Muscle of leg (tissue), 16 donors: ENCODE measurements at places on chromosomes 13 and 19.
A peak's percentile ranks its signal among the peaks of the same experiment; 100 is the strongest.

DNA sequence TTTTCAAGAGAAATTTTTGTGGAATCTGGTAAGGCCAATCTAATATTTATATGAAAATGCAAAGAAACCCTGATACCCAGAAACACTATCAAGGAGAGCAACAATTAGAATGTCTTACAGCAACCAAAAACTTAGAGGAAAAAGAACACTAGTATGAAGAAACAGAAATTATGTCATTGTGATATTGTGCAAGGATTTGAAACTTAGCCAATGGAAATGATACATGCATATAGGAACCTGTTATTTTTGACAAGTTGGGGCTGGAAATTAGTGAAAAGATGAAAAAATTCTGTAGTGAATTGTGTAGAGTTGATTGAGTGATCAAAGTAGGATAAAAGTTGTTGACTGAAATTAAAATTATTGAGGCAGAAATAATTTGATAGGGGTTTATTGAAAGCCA lies 792.6 kb upstream of the SLITRK6 start:
- no peak overlapping the region for H3K27ac ChIP-seq
- H3K4me1 ChIP-seq: no peaks in the 10 kb centered on the region
- H3K36me3 ChIP-seq: no peaks in the 10 kb centered on the region
- no peak for DNase-seq

GRCh38 chr13:91144054-91144453 lies 203.4 kb upstream of the MIR17HG start:
- H3K27me3 ChIP-seq: no peaks in the 10 kb centered on the region
- peak; percentile 77 for DNase-seq
- H3K4me3 ChIP-seq: no peak overlapping the region
- H3K36me3 ChIP-seq: no peaks in the 10 kb centered on the region

GRCh38 chr19:4013886-4014540 lies 6.5 kb downstream of the PIAS4 start:
- H3K4me3 ChIP-seq: no peak overlapping the region
- H3K36me3 ChIP-seq: peaks cover 61% of the 10 kb centered on the region
- DNase-seq: no peak
- peaks cover 66% of the 10 kb centered on the region for H3K4me1 ChIP-seq
- no peak overlapping the region for H3K27ac ChIP-seq
- H3K27me3 ChIP-seq: no peaks in the 10 kb centered on the region

GRCh38 chr13:93172109-93172508 lies 54.5 kb upstream of the GPC6 start:
- no peaks in the 10 kb centered on the region for H3K27me3 ChIP-seq
- H3K4me1 ChIP-seq: no peaks in the 10 kb centered on the region
- no peak overlapping the region for H3K27ac ChIP-seq
- H3K36me3 ChIP-seq: no peaks in the 10 kb centered on the region
- no peak overlapping the region for H3K4me3 ChIP-seq
- DNase-seq: no peak

GRCh38 chr13:79468819-79469218 lies 12.1 kb upstream of the NDFIP2 start:
- no peak overlapping the region for H3K27ac ChIP-seq
- H3K4me1 ChIP-seq: no peaks in the 10 kb centered on the region
- no peaks in the 10 kb centered on the region for H3K36me3 ChIP-seq
- no peaks in the 10 kb centered on the region for H3K27me3 ChIP-seq

DNA sequence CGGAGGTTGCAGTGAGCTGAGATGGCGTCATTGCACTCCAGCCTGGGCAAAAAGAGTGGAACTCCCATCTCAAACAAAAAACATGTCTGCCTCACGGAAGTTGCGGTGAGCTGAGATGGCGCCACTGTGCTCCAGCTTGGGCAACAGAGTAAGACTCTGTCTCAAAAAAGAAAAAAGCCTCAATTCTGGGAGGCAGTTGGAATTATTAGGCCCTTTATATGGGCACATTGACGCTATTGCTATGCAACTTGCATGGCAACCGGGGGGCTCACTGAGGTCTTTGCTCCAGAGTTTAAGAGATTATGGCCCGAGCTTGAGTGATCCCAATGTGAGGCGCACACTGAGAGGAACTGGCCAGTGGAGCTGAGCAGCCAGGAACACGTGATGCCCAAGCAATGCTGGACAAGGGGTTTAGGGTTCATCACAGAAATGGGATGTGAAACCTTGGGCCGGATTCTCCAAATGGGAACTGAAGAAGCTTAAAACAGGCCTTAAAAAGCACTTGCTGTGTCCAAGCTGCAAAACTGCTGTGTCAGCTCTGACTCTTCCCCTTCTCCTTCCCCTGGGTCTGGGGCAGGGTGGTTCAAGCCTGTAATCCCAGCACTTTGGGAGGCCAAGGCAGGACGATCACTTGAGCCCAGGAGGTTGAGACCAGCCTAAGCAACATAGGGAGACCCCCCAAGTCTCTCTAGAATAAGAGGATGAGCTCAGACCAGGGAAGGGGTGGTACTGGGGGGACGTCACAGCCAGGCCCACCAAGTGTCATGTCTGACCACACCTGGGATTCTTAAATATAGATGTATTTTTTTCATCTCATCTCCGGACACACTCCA lies 2.5 kb downstream of the FTL start:
- H3K36me3 ChIP-seq: peaks cover 55% of the 10 kb centered on the region
- H3K27me3 ChIP-seq: no peaks in the 10 kb centered on the region
- H3K4me1 ChIP-seq: peaks cover 29% of the 10 kb centered on the region
- DNase-seq: peak; percentile 90
- no peak overlapping the region for H3K4me3 ChIP-seq

GRCh38 chr13:33676045-33676989 lies 141.6 kb upstream of the RFC3 start:
- H3K27me3 ChIP-seq: no peaks in the 10 kb centered on the region
- no peaks in the 10 kb centered on the region for H3K4me1 ChIP-seq
- peak; percentile 85 for DNase-seq
- no peaks in the 10 kb centered on the region for H3K36me3 ChIP-seq

GRCh38 chr13:49450105-49450819 lies 6.2 kb downstream of the SETDB2 start:
- H3K27ac ChIP-seq: no peak overlapping the region
- H3K4me1 ChIP-seq: no peaks in the 10 kb centered on the region
- H3K4me3 ChIP-seq: no peak overlapping the region
- H3K36me3 ChIP-seq: no peaks in the 10 kb centered on the region
- no peak for DNase-seq

DNA sequence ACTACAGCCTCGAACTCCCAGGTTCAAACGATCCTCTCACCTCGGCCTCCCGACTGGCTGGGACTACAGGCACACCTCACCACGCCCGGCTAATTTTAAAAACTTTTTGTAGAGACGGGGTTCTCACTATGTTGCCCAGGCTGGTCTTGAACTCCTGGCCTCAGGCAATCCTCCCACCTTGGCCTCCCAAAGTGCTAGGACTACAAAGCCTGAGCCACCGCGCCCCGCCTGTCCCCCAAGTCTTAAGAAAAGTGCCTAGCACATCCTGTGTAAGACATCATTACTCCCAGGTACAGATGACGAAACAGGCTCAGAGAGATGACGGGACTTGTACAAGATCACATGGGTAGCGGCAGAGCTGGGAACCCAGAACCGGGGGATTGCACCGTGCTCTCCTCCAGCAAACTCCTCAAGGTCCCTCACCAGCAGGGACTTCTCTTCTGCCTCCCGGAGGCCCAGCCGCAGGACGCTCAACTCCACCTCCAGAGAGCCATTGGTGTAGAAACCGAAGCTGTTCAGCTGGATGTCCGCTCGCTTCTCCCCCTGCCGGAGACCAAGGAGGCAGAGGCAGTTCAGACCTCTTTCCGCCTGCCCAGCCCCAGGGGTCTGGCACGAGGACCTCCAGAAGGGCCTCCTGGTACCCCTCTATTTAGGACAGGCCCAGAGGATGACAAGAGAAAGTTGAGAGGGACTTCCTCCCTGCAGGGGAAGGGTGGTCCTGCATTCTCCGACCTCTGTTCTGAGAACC lies 1.0 kb downstream of the GPR108 start:
- peaks cover 43% of the 10 kb centered on the region for H3K4me1 ChIP-seq
- peak overlapping the region; percentile 98 for H3K27ac ChIP-seq
- peak; percentile 90 for DNase-seq
- peaks cover 24% of the 10 kb centered on the region for H3K36me3 ChIP-seq
- H3K4me3 ChIP-seq: peak overlapping the region; percentile 83

DNA sequence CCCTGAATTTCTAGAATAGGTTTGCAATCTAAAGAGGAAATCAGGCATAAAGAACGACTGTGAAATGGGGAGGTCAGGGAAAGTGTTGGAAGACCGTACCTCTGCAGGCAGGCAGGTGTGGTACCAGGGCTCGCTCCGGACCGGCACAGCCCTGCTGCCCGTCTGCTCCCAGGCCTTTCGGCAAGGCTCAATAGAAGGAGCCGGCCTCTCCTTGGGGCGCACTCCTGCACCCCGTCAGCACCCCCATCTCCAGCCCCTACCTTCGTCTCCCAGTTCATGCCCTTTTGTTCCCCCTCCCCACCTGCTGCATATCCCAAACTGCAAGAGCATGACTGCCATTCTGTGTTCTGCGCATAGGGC lies 139.8 kb upstream of the SOX1 start:
- no peak for DNase-seq
- no peak overlapping the region for H3K4me3 ChIP-seq
- H3K27me3 ChIP-seq: peaks cover 33% of the 10 kb centered on the region
- H3K36me3 ChIP-seq: no peaks in the 10 kb centered on the region

DNA sequence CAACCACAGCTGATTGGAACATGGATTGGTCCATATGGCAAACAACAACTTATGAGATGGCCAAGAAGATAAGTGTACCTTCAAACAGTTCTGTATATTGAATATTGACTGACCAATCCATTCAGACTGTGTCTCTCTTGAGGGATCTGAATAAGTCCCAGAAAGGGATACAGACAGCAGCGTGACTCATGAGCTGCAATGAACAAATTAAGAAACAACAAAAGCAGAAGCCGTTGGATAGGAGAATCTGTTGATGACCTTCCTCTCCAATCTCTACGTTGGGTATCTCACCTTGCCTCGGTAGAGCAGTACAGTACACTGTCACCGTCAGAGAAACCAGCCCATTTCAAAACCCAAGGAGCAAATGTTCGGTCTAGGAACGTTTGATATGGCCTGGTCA lies 21.3 kb downstream of the MBD3L2B start:
- H3K4me3 ChIP-seq: no peak overlapping the region
- no peak overlapping the region for H3K27ac ChIP-seq
- H3K27me3 ChIP-seq: no peaks in the 10 kb centered on the region
- no peaks in the 10 kb centered on the region for H3K4me1 ChIP-seq
- no peaks in the 10 kb centered on the region for H3K36me3 ChIP-seq

- H3K27me3 ChIP-seq: no peaks in the 10 kb centered on the region
- H3K36me3 ChIP-seq: no peaks in the 10 kb centered on the region
- H3K4me3 ChIP-seq: no peak overlapping the region
Observed at GRCh38 chr13:42878721-42879120, 97.3 kb downstream of the FAM216B start.

DNA sequence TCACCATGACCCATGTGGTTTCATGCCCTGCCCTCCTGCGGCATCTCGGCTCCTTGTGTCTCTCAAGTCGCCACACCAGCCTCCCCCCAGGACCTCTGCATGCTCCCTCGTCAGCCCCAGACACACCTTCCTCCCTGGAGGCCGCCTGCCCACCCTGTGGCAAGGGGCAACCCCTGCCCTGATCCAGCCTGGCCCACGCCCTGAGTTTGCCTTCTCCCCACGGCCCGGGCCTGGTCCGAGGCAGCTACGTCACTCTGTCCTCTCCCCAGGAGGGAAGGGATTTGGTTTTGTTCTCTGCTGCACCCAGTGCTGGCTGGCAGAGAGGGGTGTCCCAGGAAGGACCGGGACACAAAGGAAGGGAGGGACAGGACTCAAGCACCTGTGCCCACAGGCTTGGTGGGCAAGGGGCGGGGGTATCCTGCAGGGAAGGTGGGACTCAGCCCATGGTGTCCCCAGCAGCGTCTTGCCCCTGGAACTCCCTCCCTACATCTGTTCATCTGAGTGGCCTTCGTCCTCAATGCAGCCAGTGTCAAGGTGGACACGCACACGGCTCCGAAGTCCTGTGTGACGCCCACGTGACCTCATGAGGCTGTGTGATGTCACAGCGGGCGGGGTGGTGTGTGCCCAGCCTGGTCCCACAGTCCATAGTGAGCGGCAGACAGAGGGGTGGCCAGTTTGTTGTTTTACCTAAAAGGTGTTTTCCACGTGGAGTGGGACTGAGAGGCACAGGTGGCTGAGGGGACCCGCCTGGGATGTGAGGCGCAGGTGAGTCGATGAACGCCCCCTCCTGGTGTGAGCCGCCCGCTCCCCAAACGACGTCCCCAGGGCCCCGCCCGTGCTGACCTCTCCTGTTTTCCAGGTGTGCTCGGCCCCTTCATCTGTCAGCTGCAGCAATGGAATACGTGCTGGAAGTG lies at the start of gene TEX29:
Gene TEX29 (plus strand): TSS at position 645 of the 914 bp plus-strand sequence. CDS start 249 bp downstream, at position 894.
- no peaks in the 10 kb centered on the region for H3K27me3 ChIP-seq
- H3K36me3 ChIP-seq: peaks cover 8% of the 10 kb centered on the region
- no peak for DNase-seq
- no peaks in the 10 kb centered on the region for H3K4me1 ChIP-seq
- no peak within 1 kb of the TSS for H3K4me3 ChIP-seq
- H3K27ac ChIP-seq: no peak within 1 kb of the TSS

DNA sequence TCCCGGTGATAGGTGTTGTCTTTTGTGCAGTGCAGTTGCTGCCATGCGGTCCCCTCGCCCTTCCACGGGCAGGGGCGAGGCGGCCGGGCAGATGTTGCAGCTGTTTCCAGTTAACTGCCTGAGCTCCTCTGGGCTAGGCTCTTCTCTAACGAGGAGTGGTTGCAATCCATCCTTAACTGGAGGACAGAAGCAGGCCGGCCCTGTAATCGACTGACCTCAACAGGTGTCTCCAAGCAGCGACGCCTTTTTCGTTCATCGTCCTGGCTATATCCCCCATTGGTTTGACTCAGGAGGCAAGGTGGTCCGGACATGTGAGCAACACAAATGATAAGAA lies 1.9 kb upstream of the TSC22D1 start:
- DNase-seq: no peak
- H3K4me1 ChIP-seq: peaks cover 28% of the 10 kb centered on the region
- peak overlapping the region; percentile 94 for H3K4me3 ChIP-seq
- H3K27me3 ChIP-seq: no peaks in the 10 kb centered on the region
- peak overlapping the region; percentile 98 for H3K27ac ChIP-seq

- H3K4me3 ChIP-seq: no peak overlapping the region
- H3K4me1 ChIP-seq: no peaks in the 10 kb centered on the region
- H3K27me3 ChIP-seq: no peaks in the 10 kb centered on the region
Observed at GRCh38 chr19:42345191-42345812, 19.9 kb downstream of the MEGF8 start.

DNA sequence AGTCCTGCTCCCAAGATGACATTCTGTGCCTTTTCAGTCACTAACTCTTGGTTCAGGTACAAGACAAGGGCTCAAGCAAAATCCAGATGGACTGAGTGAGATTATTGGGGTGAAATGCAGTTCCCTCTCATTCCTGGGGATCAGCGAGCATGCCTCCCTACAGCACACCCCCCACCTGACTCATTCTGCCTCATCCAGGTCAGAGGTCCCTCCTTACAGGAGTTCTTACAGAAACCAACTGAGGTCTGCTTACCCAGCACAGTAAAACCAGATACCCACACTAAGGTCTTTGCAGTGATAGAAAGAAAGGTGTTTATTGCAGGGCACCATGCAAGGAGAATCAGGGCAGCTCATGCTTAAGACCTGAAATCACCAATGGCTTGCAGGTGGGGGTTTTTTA lies 21.6 kb upstream of the MRI1 start:
- no peak overlapping the region for H3K4me3 ChIP-seq
- H3K27me3 ChIP-seq: no peaks in the 10 kb centered on the region
- H3K27ac ChIP-seq: no peak overlapping the region
